Stimulated activated CD8-positive, alpha-beta memory T cell treated with anti-CD3 and anti-CD28 coated beads, Interleukin-7, amount 100 ng/mL, for 4 hours (primary cell): ENCODE measurements at places on chromosomes 7 and 10.

DNA sequence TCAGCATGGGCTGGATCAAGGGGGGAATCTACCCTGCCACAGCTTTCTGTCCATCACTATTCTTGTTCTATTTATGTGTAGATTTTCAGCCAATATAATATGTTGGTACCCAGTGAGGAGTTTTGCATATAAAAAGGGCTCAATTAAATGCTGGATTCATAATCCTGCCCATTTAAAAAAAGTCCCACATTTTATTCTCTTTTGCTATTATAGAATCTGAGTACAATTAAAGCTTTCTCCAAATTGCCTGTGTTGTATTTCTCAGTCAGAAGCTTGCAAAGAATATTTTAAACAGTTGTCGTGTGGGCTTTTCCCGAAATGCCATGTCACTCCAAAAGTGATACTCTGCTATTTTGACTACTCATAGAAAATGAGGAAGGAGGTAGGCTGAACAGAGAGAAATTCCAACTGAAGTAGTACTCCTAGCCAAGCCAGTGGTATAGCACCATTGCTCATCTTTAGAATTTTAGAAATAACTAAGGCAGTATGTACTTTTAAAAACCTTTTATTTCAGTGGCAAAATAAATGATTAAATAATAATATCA lies 108.3 kb upstream of the HDAC9 start:
- no peak for DNase-seq

GRCh38 chr7:137084607-137085380 lies 216.3 kb downstream of the CHRM2 start:
- DNase-seq: no peak

- no peak for DNase-seq
Measured at GRCh38 chr7:27969346-27969745, 211.2 kb downstream of the JAZF1 start.

DNA sequence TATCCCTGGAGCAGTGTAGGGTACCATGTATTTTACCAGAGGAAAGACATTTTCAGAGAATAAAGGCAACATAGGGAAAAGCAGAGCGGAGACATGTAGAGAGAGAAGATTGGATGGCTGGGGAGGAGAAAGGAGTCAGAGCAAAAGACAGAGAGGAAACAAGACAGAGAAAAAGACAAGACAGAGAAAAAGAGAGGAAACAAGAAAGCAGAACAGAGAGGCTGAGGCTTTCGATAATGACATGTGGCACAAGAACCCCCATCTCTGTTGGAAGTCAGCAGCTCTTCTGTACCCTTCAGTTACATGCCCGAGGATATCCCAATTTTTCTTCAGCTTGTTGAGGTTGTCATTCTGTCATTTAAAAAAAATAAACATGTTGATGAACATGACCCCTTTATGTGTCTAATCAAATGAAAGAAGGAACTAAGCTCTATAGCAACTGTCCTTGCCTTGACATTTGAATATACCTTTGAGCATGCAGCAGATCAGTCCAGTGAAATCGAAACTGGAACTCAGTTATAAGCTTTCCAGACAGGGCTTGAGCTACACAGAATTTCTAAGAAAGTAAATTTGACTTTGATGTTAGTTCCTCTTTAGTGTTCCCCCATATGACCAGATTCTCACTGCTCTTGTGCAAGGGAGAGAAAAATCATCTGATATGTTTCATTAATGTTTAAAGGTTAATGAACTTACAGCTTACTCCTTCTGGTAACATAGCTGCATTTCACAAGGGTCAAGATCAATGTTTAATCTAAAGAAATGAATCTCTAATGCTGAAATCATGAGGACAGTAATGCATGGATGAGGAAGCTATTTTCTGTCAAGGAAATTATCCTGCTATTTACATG lies 75.1 kb upstream of the SP4 start:
- DNase-seq: no peak

GRCh38 chr10:12512332-12513002 lies 163.1 kb downstream of the CAMK1D start:
- DNase-seq: no peak
